H9 (cell line): ENCODE measurements at places on chromosomes 2 and 18. TPM values are rescaled to one million over a fixed set of nuclear protein-coding genes. Genes with fewer than 3 reads are reported as not detected.

Gene CCDC178
- total RNA-seq = 0.11 TPM in 1 of 2 replicates, not detected in the other

Gene CCDC74B
- total RNA-seq = 5.9 and 6.7 TPM in 2 replicates

DNA sequence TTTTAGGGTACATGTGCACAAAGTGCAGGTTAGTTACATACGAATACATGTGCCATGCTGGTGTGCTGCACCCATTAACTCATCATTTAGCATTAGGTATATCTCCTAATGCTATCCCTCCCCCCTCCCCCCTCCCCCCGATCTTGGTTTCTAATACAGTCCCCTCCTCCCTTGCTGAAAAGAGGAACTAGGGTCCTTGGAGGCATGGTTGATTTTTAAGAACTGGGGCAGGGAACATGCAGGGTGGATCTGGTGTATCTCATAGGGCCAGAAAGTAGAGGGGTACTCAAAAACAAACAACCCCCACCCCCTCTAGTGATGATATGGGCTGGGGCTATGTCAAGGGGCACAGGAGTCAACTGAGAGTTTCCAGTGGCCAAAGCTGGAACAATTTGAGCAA, 153.4 kb downstream of the UBR3 start:
- no peak for DNase-seq

- DNase-seq = no peak
These were observed 66.2 kb downstream of the CD28 start for GRCh38 chr2:203772456-203773165.

DNA sequence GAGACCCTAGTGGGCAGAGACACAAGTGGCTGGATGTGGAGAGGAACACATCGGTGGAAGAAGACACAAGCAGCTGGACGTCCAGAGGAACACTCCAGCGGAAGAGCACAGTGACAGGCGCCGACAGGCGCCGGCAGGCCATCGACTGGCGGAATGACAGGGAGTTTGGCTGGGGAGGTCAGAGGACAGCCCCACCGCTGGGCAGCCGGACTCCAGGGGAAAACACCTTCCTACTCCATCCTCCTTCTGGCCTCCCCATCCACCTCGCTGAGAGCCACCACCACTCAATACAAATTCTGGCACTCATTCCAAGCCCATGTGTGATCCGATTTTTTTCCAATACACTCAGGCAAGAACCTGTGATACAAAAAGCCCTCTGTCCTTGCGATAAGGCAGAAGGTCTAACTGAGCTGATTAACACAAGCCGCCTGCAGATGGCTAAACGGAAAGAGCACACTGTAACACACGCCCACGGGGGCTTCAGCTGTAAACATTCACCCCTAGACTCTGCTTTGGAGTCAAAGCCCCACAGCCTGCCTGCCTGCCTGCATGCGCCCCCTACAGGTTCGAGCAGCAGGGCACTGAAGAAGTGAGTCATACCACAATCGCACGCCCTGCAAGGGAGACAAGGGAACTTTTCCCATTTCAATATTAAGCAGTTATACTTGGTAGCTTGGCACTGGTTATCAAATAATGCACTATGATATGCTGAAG, 50.2 kb upstream of the LRP1B start:
- peak; percentile 86 for DNase-seq

Gene AQP12B
- not detected in 2 replicates for total RNA-seq

- peak; percentile 25 for DNase-seq
These were observed 27.2 kb downstream of the CROCC2 start for GRCh38 chr2:240933048-240933965.

Gene AOX1
- total RNA-seq = 3.5 and 4.8 TPM in 2 replicates

DNA sequence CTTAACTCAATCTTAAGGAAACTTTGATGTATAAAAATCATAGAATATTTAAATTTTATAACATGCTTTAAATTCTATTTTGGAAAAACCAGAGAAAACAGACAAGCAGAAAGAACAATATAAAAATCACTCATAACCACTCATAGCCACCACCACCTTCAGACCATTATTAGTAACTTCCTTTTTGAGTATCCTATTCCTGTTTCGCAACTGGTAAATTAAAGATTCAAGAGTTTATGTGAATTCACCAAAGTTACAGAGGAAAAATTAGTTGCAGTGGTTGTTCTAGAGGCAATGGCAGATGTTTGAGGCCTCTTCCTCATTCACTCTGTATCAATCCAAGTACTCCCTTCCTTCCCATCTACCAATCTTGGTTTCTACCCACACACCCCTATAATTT, 49.3 kb upstream of the PROKR1 start:
- DNase-seq = no peak

- no peak for DNase-seq
These were observed 176.3 kb downstream of the SEPTIN10 start for GRCh38 chr2:109437325-109438090.

DNA sequence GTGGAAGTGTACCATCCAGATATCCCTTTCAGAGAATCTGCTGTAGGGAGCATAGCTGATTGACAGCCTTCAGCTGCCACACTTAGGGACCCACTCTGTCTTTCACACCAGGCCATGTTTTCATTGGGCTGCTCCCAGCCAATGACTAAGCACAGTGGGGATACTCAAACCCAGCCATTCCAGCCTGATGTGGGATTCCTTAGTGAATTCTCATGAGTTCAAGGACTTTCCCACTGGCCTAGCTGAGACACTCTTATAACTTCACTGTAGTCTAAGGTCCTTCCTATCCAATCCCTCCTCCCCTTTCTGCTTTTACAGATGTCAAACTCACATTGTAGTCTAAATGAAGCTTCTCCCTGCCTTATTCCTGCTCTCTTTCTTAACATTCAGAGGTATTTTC, 201.2 kb downstream of the PIK3C3 start:
- no peak for DNase-seq
